Spinal cord (tissue), 10 donors: ENCODE measurements at places on chromosomes 2 and 18. TPM values are rescaled to one million over a fixed set of nuclear protein-coding genes. Genes with fewer than 3 reads are reported as not detected.

CTLA4 gene
- 0.30 TPM for total RNA-seq

PSTPIP2 gene
- 8.8 TPM for total RNA-seq

- peaks cover 4% of the 10 kb centered on the region for H3K4me1 ChIP-seq
- no peak overlapping the region for H3K4me3 ChIP-seq
- peaks cover 2% of the 10 kb centered on the region for H3K27me3 ChIP-seq
- no peak overlapping the region for H3K27ac ChIP-seq
- peaks cover 2% of the 10 kb centered on the region for H3K36me3 ChIP-seq
These were observed 98.7 kb upstream of the ALKAL2 start for GRCh38 chr2:386406-387103.

- H3K27ac ChIP-seq, result no peak overlapping the region
- H3K4me3 ChIP-seq, result no peak overlapping the region
- DNase-seq, result peak; percentile 47
- H3K4me1 ChIP-seq, result peaks cover 3% of the 10 kb centered on the region
These were observed 9.0 kb downstream of the PTPRM start for GRCh38 chr18:7576077-7576476.
